Mammary epithelial cell (primary cell): ENCODE measurements at places on chromosomes 4 and X. TPM values are rescaled to one million over a fixed set of nuclear protein-coding genes. Genes with fewer than 3 reads are reported as not detected.

MAGEA10 gene
- not detected in 2 replicates for total RNA-seq

MAGED4B gene
- 2.3 TPM for total RNA-seq

TMEM184C gene
- 33.9 and 37.5 TPM in 2 replicates for total RNA-seq

TRIM75 gene
- not detected in 2 replicates for total RNA-seq

CSN1S1 gene
- total RNA-seq, result not detected

FAM114A1 gene
- 42.9 and 69.0 TPM in 2 replicates for total RNA-seq

CDKL2 gene
- 1.8 and 2.9 TPM in 2 replicates for total RNA-seq
